H9 (cell line): ENCODE measurements at places on chromosomes 1 and 21. TPM values are rescaled to one million over a fixed set of nuclear protein-coding genes. Genes with fewer than 3 reads are reported as not detected.

DNA sequence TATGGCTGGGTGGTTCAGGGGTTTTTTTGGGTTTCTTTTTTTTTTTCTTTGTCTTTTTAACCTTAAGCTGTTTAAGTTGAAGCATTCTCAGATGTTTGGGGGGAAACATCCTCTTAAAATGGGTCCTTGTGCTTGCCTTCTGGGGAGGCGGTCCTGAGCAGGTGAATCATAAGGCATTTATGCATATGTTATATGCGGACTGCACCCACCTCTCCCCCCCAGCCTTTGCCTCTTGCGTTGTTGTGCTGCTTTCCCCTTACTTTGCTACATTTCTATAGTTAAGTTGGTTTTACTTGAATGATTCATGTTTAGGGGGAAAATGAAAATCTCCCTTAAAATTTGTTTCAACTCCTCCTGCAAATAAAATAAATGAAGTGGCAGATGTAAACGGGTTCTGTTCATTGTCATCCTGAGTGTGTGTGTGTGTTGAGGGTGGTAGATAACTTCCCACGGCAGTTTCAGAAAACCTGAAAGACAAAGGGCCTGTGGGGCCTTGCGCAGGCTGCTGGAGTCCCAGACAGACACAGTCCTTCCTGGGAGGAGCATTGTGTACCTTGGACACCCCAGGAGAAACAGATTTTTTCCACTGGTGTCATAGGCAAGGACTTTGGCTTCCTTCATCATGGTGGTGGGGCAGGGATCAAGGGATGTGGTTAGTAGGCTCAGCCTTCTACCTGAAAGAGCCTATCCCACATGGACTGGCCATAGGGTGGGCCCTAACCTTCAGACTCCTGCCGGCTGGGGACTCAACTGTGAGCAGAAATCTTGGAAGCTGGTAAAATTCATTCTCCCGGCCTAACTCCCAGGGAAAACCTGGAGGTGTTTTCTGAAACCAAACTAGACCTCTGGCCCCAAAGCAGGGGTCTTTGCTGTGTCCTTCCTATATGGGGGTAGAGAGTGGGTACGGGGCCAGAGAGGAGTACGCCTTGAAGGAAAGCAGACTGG is 926 bp upstream of the SH3D21 start:
- H3K27me3 ChIP-seq, result no peaks in the 10 kb centered on the region
- peak overlapping the region; percentile 92 for H3K4me3 ChIP-seq
- peaks cover 3% of the 10 kb centered on the region; the same call in 1 of the 2 replicates for H3K4me1 ChIP-seq
- no peak for DNase-seq

Gene NTRK1
- 0.13 and 0.24 TPM in 2 replicates for total RNA-seq

- H3K27ac ChIP-seq, result no peak overlapping the region
- H3K4me1 ChIP-seq, result no peaks in the 10 kb centered on the region
Measured at GRCh38 chr1:10745886-10746455, 50.5 kb downstream of the CASZ1 start.

Gene MAGOH
- 81.2 and 82.7 TPM in 2 replicates for total RNA-seq

DNA sequence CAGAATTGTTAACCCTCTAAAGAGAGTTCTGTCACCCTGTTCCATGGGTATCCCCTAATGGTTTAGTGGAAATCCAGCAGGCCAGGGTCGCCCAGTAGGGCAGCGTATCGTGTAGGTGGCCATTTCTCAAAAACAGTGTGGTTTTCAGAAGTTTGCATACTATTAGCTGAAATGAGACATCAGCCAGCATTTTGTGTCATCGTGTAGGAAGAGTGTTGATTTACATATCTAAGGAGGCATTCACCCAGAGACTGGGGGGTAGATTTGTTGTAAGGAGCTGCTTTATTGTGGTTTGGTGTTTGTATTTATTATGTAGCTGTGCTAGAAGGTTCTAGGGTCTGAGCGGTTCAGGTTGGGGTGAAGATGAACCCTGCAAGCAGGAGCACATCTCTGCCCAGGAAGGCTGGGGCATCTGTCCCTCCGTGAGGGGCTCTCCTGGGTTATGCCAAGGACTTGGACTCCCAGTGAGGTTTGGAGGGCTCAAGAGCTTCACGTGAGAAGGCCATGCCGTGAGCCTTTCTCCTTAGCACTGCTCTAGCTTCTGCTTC is 174.4 kb downstream of the PGBD5 start:
- no peak overlapping the region for H3K27ac ChIP-seq
- H3K4me3 ChIP-seq, result no peak overlapping the region
- no peaks in the 10 kb centered on the region for H3K27me3 ChIP-seq

DNA sequence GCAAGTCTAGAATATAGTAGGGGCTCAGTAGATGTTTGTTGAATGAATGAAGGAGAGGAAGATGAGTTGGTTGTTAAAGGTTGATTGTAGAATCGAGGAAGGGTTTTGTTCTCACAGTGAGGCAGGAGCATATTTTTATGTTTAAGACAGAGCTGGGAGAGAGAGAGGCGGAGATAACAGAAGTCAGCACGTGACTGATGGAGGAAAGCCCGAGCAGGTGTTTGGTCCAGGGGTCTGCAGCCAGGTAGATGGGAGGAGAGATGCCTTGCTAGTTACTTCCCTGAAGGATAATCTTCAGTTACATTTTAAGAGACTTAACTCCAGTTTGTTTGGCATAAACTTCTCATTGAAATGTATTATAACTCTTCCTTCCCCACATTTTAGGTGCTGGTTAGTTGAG is 86.8 kb downstream of the DYRK1A start:
- peaks cover 14% of the 10 kb centered on the region for H3K4me1 ChIP-seq
- H3K36me3 ChIP-seq, result 0 out of 2 replicates have a peak, but pooled peaks cover 3% of the 10 kb centered on the region
- no peak overlapping the region for H3K4me3 ChIP-seq
- DNase-seq, result no peak

GRCh38 chr1:67754526-67754920 is 69.5 kb downstream of the GADD45A start:
- peaks cover 8% of the 10 kb centered on the region for H3K4me1 ChIP-seq
- DNase-seq, result no peak
- no peaks in the 10 kb centered on the region for H3K27me3 ChIP-seq
- H3K36me3 ChIP-seq, result no peaks in the 10 kb centered on the region

- no peaks in the 10 kb centered on the region for H3K36me3 ChIP-seq
- no peak for DNase-seq
- H3K27ac ChIP-seq, result no peak overlapping the region
- H3K27me3 ChIP-seq, result no peaks in the 10 kb centered on the region
Measured at GRCh38 chr1:202665417-202665816, 44.8 kb downstream of the SYT2 start.

DNA sequence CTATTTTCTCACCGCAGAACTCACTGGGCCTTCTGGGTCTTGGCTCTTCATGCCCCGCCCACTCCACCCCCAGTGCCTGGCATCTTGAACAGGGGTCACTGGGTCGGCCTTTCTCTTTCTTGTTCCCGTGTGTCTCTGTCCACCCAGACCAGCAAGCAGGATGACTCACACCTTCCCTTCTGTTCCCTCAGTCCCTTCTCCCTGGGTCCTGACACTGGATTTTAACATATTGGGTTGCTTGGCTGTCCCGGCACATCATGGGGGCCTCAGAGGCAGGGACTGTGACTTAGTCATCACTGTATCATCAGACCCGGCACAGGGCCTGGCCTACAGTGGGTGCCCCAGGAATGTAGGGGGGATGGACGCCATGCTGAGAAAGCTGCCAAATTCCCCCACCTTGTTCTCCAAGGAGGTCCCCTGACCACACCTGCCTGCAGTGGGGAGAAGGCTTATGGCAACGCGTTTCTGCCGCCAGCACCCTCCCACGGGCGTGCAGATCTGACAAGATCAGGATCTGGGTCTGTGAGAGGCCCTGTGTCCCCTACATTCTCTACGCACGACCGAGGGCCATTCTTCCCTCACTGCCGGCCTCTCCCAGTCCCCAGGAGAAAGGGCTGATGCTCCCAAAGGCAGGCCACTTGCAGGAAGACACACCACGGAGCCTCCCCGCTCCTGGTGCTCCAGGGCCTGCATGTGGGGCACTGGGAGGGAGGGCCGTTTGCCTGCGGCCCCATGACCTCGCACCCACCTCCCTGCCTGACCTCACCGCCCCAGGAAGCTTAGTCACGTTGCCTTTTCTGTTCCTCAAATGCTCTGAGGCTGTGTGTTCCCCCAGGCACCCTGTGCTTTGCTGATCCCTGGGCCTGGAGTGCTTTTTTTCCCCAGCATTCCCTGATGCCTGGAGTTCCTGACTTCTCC is 157.2 kb upstream of the TMEM51 start:
- no peak overlapping the region for H3K27ac ChIP-seq
- H3K4me3 ChIP-seq, result peak overlapping the region; percentile 33; the same call in 1 of the 3 replicates
- DNase-seq, result no peak

DNA sequence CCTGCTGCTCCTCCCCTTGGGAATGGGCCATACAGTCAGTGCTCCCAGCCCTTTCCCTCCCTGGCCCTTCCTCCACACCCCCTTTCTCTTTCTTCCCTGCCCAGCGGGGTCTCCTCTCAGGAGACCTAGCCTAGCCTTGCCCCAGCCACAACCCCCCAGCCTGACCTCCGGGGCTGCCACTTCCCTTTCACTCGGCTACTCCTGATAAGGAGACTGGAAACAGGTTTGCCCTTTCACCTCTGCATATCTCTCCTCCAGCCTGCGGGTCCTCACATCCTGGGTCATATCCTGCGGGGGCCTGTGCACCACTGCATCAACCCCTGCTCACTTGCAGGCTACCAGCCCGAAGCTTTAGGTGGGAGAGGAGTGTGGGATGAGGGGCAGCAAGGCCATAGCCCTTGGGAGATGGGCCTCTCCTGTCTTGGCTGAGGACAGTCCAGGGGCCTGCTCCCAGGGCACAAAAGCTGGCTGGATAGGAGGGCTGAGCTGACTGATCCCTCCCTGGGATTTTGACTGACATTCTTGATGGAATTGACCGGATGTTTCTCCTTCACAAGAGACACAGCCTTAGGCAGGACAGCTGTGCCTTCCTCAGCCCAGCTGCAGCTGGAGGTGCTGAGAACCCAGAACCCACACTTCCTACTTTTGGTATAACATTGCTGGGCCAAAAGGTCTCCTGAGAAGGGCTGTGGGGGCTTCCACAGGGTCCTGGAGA is 19.2 kb upstream of the ALX3 start:
- peaks cover 24% of the 10 kb centered on the region for H3K27me3 ChIP-seq
- H3K36me3 ChIP-seq, result no peaks in the 10 kb centered on the region; the same call in 2 of the 3 replicates
- H3K4me1 ChIP-seq, result no peaks in the 10 kb centered on the region
- no peak overlapping the region for H3K4me3 ChIP-seq
- DNase-seq, result no peak

DNA sequence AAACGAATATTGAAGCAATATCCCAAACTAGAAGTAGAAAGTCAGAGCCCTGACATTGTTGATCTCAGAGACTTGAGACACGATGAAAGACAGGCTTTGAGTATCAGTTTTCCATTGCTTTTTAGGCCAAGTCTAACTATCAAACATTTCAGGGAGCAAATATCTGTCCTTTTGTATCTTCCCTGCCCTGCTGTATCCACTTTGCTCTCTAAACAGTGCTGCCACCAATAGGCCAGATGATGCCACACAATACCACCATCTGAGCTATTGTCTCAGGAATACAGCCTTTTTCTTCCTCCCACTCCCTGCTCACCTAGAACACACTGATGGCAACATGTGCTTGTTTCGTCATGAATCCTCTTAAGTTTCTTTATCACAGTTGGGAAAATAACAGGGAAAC is 62.6 kb upstream of the SPAG17 start:
- no peak overlapping the region for H3K4me3 ChIP-seq
- H3K27me3 ChIP-seq, result no peaks in the 10 kb centered on the region
- no peak overlapping the region for H3K27ac ChIP-seq
- H3K4me1 ChIP-seq, result peaks cover 5% of the 10 kb centered on the region; the same call in 1 of the 2 replicates
- peak; percentile 51 for DNase-seq

DNA sequence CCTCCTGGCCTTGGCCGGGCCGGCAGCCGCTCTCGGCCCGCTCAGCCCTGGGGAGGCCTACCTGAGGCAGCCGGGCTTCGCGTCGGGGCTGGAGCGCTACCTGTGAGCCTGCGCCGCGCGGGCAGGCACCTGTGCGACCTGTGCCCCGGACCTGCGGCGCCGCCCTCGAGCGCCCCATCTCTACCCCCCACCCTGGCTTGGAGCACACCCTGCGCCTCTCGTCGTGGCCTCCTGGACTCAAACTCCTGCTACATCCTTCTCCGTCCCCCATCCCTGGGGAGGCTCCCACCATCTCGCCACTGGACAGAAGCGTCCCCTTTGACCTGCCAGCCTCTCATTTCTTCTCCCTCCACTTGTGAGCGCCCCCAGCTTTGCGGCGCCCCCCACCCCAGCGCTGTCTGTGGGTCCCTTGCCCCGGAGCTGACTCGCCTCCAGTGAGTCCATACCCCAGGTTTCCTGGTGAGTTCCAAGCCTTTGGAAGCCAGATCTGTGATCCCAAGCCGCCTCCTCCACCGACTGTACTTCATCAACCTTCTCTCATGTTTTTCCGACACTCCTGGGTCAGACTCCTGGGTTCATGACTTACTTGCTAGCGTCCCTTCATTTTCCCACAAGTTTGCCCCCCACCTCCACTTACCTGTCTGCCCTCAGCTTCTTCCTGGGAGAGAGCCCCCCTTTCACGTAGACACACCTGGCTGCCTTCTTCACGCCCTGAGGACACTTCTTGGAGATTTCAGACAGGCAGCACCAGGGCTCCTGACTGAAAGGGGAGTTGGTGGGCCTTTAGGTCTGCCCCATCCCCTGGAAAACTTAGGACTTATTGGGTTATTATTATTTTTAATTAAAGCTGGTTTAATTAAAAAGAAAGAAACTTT is 1.3 kb downstream of the FOXE3 start:
- peak; percentile 48 for DNase-seq
- H3K36me3 ChIP-seq, result peaks cover 5% of the 10 kb centered on the region; the same call in 1 of the 3 replicates
- H3K4me3 ChIP-seq, result peak overlapping the region; percentile 44
- H3K4me1 ChIP-seq, result no peaks in the 10 kb centered on the region
- H3K27me3 ChIP-seq, result peaks cover 57% of the 10 kb centered on the region
- no peak overlapping the region for H3K27ac ChIP-seq

DNA sequence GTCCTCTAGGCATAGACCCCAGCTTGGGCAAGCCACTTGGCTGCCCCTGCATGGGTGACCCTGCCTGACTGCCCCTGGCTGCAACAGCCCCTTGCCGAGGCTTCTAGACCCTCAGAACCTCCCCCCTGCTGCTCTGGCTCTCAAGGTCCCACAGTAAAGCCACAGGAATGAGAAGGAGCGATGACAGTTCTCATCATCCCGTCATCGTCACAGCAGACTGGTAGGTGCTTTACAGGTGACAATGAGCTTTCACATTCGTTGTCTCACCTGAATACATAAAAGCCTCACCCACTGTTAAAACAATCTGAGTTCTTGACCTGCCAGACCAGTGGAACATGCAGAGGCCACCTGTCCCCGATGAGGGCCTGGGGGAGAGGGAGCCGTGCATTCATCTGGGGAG is 36.0 kb upstream of the GPR157 start:
- no peak overlapping the region for H3K27ac ChIP-seq
- no peak for DNase-seq
- H3K4me3 ChIP-seq, result no peak overlapping the region; the same call in 2 of the 3 replicates
- H3K36me3 ChIP-seq, result no peaks in the 10 kb centered on the region
- H3K27me3 ChIP-seq, result no peaks in the 10 kb centered on the region
- H3K4me1 ChIP-seq, result no peaks in the 10 kb centered on the region; the same call in 1 of the 2 replicates

- H3K27ac ChIP-seq, result no peak overlapping the region
- H3K36me3 ChIP-seq, result no peaks in the 10 kb centered on the region
- DNase-seq, result no peak
- no peaks in the 10 kb centered on the region for H3K4me1 ChIP-seq
- no peak overlapping the region for H3K4me3 ChIP-seq
- 0 out of 2 replicates have a peak, but pooled peaks cover 2% of the 10 kb centered on the region for H3K27me3 ChIP-seq
Measured at GRCh38 chr1:18341291-18342069, 139.2 kb upstream of the KLHDC7A start.
